Activated T-helper 1 cell treated with Interleukin-2 at 50 U/mL for 16 hours (primary cell): ENCODE measurements at places on chromosomes 13 and 19.

- no peak for DNase-seq
These were observed 228.7 kb downstream of the KCNRG start for GRCh38 chr13:50243931-50244330.

- DNase-seq, result no peak
These were observed 84.7 kb downstream of the KDM4B start for GRCh38 chr19:5053661-5054060.

- DNase-seq, result no peak
These were observed 3.8 kb downstream of the NPAS1 start for GRCh38 chr19:47023448-47023794.

DNA sequence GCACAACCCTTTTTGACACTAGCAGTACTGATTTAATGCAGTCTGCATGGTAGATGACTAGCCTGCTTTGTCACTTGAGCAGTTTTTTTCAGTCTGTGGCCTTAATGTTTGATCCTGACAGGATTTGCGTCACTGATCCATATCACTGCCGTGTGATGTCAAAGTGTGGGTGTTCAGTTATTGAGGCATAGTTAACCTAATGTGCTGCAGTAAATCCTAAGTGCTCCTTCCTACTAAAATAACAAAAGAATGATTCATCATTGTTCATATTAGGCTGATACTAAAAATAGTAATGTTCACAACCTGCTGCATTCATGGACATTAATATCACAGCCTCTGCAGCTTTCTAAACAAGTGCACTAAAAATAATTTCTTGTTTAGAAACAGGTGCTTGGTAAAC is 121.9 kb upstream of the MLNR start:
- no peak for DNase-seq

GRCh38 chr19:29988351-29988750 is 46.3 kb downstream of the URI1 start:
- DNase-seq, result no peak

DNA sequence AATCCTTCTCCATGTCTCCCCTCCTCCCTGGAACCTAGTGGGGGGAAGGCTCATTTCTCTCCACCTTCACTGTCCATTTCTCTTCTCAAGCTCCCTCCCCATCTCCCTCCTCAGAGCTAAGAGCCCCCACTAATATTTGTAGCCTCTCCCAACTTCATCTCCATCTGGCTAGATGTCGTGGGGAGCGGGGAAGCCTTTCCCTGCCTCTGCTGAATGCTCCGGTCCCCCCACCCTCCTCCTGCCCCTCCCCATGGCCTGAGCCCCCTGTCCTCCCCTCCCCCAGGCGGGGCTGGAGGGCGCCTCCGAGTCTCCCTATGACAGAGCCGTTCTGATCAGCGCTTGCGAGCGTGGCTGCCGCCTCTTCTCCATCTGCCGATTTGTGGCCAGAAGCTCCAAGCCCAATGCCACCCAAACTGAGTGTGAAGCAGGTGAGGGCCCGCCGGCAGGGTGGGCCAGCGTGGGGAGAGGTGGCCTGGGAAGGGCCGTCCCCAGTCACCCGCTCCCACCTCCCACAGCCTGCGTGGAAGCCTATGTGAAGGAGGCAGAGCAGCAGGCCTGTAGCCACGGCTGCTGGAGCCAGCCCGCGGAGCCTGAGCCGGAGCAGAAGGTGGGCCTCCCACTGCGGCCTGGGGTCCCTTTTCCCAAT is 1.0 kb downstream of the TMEM59L start:
- DNase-seq, result no peak

DNA sequence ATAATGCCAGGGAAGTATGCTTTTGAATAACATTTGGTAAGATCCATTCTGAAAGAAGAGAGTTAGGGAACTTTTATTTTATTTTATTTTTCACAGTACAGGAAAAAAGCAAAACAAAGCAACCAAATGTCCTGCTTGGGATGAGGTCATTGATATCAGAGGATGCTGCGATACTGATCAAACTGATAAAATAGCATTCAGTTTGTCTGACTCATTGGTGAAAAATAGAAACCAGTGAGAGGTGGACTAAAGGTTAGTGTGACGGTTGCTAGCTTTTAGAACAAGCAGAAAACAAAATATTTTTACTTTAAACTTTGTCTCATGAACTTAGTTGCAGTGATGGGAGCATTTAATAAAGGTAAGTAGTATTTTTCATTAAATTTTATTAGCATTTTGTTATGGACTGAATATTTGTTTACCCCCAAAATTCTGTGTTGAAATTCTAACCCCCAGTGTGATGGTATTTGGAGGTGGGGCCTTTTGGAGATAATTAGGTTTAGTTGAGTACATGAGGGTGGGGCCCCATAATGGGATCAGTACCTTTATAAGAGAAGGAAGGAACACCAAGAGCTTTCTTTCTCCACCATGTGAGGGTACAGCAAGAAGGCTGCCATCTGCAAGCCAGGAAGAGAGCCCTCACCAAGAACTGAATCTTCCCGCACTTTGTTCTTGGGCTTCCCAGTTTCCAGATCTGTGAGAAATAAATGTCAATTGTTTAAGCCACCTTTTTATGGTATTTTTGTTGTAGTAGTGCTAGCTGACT is 37.3 kb downstream of the ITGBL1 start:
- DNase-seq, result no peak

DNA sequence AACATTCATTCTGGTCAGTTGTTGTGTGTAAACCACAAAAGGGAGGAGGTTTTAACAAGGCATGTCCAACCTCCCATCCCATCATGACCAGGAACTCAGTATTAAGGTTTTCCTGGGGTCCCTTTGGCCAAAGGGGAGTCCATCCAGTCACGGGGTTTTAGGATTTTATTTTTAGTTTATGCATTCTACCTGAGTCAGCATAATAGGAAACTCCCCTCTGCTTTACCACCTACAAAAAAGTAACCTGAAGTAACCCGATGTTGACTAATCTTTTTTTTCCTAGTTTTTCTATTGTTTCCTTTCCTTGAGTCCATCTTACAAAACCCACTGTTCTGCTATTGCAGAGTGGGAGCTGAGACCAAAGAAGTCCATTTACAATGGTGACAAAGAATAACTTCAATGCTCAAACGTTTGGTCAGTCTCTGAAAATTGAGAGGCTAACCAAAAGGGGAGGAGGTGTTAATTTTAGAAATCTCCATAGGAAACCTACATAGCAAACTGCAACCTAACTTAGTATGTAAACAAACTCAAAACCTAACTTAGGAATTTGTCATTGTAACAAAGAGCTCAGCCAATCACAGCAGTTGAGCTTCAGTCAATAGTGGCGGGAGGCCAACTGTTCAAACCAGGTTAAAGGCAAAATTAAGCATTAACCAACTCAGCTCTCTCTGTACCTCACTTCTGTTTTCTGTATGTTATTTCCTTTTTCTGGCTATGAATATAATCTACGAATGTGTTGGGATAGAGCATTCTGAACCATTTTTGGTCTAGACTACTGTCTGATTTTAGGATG is 1954.1 kb downstream of the PCDH9 start:
- DNase-seq, result no peak

DNA sequence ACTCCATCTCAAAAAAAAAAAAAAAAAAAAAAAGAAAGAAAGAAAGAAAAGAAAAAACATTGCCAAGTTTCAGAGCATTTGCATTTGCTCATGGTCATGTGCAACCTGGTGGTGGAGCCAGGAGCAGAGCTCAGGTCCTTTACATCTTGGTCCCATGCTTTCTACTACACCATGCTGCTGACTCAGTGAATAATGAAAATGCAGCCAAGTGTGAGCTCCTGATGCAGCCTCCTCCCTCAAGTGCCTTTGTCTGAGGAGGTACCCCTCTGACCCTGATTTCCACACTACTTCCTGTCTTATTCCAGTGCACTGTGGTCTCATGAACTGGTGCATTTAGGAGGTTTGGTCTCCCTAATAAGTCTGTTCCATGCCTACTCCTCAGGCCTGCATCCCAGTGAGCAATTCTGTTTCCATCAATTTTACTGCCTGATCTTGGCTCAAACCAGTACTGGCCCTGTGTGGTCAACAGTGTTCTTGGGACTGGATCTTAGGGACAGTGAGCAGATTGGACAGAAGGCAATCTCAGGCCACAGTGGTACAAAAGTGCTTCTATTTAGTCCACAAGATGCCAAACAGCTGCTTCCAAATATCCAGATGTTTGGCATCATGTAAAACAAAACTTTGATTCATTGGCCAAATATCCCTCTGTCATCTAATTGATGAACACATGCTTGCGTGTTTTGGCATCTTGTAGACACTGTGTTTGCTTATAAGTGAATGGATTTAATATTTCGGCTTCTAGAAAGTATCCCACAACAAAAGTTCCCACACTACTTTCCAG is 28.8 kb upstream of the LRCH1 start:
- DNase-seq, result no peak

- no peak for DNase-seq
These were observed 3.5 kb upstream of the ZIC5 start for GRCh38 chr13:99974939-99975561.

DNA sequence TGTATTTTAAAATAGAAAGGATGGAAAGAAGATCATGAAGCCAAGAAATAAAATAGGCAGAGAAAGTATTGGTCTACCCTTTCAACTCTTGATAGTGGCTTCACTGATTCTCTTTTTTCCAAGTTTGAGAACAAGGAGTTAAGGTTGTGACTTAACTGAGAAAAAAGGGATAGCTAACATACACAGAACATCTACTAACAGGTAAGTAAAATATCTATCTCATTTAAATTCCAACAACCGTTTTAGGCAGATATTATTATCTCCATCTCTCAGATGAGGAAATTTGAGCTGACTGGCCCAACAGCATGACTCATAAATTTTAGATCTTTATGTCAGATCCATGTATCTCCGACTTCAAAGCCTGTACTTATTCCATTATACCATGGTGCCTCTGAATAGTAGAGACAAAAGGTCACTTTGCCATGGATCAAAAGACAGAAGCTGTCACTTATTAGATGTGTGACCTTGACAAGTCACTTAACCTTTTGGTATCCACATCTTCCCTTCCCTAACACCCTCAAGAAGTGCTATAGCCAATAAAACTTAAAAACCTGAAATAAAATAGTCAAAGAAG is 152.1 kb downstream of the DACH1 start:
- no peak for DNase-seq

GRCh38 chr13:95858286-95859075 is 181.5 kb downstream of the DNAJC3 start:
- no peak for DNase-seq

DNA sequence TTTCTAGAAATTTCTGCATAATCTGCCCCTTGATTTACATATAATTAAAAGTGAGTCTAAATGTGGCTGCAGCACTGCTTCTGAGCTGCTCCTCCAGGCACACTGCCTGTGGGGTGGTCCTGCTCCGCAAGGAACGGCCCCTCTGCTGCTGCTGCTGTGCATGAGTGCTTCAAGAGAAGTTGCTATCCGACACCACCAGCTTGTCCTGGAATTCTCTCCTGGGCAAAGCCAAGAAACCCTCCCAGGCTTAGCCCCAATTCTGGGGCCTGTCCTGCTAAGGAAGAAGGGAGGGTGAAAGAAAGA is 7.5 kb upstream of the PDCD5 start:
- no peak for DNase-seq

- no peak for DNase-seq
These were observed 314.7 kb downstream of the OLFM4 start for GRCh38 chr13:53343361-53343744.

- no peak for DNase-seq
These were observed 664 bp upstream of the HCN2 start for GRCh38 chr19:588741-589692.
